ENCODE measurements at places on chromosomes 12 and 14.

GRCh38 chr14:81454572-81455218 is 54.6 kb upstream of the STON2 start:
- DNase-seq, result no peak

DNA sequence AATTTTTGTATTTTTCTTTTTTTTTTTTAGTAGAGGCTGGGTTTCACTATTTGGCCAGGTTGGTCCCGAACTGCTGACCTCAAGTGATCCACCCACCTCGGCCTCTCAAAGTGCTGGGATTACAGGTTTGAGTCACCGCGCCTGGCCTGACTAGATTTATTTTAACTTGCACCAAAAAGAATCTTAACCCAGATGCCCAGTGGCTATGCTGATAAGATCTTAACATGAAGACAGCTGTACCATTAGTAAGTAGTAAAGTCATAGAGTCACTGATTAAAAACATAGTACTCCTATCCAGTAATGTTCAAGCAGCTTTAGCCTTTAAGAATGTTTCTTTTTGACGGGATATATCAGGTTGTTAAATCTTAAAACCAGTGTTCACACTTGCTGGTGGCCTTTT is 1061.8 kb upstream of the FLRT2 start:
- no peak for DNase-seq

DNA sequence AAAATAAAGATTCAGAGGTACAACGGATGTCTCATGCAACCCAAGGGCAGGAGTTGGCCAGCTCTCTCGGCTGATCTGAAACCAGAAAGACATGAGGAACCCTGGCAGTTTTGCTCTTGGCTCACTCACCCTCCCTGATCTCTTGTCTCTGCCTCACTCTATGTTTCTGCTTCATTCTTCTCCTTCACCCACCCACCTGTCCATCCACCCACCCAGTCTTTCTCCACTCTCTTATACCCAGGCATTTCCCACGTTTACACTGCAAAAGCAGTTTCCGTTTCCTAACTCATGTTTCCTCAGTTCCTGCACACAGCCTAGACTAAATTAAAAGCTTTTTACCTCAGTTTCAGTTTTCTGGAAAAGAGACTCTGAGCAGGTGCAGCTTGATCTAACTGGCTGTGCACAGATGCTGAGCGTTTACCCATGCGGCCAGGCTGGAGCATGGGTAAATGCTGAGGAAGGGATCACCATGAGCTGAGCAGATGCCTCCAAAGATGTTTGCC is 157.6 kb downstream of the PRKCH start:
- DNase-seq, result no peak

DNA sequence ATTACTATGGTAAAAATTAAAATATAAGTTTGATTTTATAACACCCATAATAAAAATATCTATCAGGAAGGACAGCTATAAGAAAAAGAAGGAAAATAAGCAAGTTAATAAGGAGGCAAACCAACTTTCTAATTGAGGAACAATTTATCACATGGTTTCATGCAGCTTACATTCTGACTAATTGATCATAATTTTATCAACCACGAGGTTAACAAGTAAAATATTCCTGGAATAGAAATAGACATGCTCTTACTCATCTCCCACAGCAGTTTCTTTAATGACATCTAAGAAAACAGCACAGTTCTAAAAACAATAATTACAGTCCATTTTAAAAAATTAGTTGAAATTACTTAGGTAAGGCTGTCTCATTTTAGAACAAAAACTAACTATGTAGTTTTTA is 130.8 kb upstream of the KRR1 start:
- no peak for DNase-seq

DNA sequence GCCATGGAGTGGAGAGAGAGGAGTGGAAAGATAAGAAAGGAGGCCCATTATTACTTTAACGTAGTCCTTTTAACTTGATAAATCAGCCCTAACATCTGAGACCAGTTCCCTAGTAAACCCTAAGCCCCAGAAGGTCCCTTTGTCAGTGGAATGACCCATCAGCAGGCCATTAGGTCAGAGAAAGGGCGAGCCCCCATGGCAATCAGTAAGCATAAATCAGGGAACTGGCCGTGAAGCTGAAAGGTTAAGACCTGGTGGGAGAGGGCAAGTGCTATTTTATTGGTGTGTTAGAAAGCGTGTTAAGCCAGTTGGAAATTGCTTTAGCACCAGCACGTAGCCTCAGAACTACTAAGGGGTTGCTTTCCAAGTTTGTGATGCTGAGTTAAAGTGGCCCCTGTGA is 708.0 kb downstream of the BCL11B start:
- no peak for DNase-seq

DNA sequence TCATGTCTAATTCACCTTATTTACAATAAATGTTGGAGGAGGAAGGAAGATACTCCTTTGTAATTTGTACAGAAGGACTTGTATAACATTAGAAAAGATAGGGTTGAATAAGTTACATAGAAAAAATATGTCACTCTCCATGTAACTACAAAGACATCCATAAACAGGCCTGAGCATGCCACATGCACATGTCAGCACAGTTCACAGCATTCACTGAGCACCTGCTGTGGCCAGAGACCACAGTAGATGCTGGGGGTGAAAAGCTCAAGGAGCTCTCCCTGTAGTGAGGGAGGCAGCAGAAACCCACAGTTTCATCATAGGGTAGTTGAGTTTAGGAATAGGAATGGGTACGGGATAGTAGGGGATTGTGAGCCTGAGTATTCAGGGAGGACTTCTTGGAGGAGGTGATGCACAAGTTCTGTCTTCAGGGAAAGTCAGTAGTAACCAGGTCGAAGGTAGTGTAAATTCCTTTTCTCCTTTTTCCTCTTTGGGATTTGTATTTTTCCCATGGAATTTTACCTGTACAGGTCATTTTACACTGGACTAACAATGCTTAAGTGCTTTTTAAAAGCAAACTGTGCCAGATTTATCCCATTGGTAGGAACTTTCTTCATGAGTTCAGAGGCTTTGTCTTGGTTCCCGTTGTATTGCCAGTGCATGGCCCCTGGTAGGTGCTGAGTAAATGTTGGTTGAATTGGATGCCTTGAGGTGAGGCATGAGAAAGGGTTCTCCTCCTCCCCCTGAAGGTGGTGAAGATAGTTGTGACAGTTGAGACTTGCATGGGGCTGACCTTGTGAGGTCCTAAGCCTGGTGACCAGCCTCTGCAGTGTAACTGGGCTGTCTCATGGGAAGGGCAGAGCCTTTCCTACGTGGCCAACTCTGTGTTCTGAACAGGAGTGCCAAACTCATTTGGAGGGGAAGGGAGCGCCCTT is 20.2 kb downstream of the PRKCH start:
- no peak for DNase-seq

GRCh38 chr12:43167691-43168090 is 384.3 kb downstream of the ADAMTS20 start:
- DNase-seq, result no peak

DNA sequence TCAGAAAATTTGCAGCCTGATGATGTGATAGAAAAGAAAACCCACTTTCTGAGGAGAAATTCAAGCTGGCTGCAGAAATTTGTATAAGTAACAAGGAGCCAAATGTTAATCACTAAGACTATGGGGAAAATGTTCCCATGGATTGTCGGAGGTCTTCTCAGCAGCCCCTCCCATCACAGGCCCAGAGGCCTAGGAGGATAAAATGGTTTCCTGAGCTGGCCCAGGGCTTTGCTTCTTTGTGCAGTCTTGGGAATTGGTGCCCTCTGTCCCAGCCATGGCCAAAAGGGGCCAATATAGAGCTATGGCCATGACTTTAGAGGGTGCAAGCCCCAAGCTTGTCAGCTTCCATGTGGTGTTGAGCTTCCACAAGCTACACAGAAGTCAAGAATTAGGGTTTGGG is 335.9 kb downstream of the ATP23 start:
- DNase-seq, result no peak

DNA sequence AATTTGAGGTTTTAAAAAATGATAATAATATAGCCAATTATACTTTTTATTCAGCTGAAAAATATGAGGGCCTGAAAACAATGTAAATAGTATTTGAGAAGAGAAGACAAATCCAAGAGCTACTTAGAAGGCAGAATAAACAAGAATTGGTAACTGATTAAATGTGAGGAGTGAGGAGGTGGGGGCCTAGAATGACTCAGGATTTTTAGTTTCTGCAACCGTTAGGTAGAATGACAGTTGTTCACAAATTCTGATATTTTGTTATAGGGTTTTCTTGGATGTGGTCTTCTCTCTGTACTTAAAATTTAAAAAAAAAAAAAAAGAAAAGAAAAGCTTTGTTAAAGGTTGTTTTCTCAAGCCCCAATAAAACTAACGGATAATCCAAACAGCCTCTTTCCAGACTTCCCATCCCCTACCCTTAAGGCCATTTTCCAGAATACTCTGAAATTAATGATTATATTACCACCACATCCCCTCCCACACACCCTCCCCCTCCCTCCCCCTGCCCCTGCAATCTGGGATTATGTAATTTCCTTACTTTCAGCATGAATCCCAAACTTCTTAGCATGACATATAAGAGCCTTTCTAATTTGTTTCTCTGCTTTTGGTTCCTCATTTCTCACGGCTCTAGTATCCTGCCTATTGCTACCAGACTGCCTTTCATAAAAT is 50.4 kb downstream of the LRP6 start:
- no peak for DNase-seq

- no peak for DNase-seq
Observed at GRCh38 chr14:21978184-21978998, 304.8 kb upstream of the OR4E1 start.

DNA sequence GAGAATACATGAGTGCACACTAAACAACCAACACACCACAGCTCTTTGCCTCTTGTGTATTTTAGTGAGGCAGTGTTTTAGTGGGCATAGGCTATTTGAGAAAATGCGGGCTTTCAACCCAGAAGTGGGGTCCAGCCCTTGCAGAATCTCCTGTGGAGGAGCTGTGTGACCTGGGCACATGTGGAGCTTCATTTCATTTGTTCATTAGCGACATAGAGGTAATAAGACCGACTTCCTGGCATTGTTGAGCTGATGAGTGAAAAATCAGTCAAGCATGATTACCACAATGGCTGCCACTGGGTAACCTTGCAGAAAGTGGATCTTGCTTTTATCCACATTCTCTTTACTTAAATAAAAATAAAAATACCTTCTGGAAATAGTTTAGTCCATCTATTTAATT is 923.5 kb downstream of the BCL11B start:
- no peak for DNase-seq

- DNase-seq, result no peak
Observed at GRCh38 chr14:94544726-94545125, 16.5 kb upstream of the SERPINA4 start.

GRCh38 chr12:96337953-96338352 is 62.3 kb downstream of the CDK17 start:
- no peak for DNase-seq

GRCh38 chr12:71655495-71655894 is 8.2 kb downstream of the ZFC3H1 start:
- no peak for DNase-seq

- DNase-seq, result no peak
Observed at GRCh38 chr14:76081642-76082041, 70.1 kb upstream of the GPATCH2L start.

GRCh38 chr12:124493809-124494750 is 73.3 kb downstream of the NCOR2 start:
- DNase-seq, result no peak

- DNase-seq, result no peak
Observed at GRCh38 chr12:99427104-99427503, 220.4 kb upstream of the GARIN6 start.

GRCh38 chr12:59499774-59500173 is 96.1 kb upstream of the SLC16A7 start:
- DNase-seq, result no peak

- no peak for DNase-seq
Observed at GRCh38 chr14:96962337-96962736, 165.2 kb downstream of the VRK1 start.

DNA sequence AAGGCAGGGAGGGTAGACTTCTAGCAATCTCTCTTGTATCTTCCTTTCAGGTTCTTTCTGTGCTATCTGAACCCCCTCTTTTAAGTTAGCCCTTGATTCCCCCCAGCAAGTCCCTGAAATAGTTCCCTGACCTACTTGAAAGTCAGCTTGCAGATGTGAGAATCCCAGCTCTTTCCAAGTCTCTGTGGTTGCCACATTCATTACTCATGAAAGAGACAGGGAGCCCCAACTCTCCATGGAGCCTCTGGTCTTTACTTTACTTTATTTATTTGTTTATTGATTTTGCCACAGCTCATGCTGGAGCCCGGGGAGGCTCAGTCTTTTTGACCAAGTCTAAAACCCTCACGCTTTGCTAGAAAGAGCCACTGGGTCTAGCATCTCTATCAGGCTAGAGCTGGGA is 193.6 kb upstream of the FAR2 start:
- no peak for DNase-seq

DNA sequence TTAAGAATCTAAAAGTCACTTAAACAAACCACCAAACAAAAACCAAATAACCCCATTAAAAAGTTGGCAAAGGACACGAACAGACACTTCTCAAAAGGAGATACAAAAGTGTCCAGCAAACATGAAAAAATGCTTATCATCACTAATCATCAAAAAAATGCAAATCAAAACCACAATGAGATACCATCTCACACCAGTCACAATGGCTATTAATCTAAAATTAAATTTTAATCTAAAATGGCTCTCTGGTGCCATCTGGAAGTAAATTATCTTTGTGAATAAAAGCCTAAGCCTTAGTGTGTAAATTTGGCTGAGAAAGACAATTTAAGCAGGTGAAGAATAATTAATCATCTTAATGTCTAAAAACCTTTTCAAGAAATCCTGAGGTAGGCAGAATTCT is 204.5 kb upstream of the PPFIA2 start:
- DNase-seq, result no peak

GRCh38 chr12:58711974-58712373 is 208.3 kb downstream of the LRIG3 start:
- DNase-seq, result no peak

DNA sequence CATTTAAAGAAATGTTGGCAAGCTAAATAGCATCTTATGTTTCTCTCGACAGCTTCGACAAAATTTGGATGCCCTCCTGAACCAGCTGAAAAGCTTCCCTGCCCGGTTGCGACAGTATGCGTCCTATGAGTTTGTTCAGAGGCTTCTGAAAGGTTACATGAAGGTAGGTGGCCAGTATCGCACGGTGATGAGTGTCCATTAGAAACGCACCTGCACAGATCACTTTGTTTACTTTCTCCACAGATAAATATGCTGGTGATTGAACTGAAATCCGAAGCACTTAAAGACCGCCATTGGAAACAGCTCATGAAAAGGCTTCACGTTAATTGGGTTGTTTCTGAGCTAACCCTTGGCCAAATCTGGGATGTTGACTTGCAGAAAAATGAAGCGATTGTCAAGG is 36.5 kb downstream of the DYNC1H1 start:
- DNase-seq, result no peak

DNA sequence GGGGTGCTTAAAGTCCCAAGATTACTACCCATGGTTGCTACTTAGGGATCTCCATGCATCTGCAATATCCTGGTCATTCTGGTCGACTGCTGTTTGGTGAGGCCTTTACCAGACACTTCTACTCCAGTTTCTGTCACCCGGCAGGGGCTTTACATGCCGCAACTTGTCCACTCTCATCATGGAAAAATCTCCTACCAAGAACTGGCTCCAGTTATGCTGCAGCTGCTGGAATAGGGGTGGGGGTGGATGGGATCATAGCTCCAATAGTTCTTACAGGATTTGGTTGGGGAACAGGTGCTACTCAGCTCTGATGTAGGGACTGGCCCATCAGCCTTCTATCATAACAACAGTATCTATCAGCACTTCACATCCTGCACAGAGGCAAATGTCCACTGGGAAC is 51.6 kb downstream of the SPTB start:
- no peak for DNase-seq
